Activated T-helper 1 cell treated with anti-CD3 and anti-CD28 coated beads, Interleukin-12 subunit alpha, Interleukin-12 subunit beta, Interleukin-2, Interleukin-4 antibody, amounts not matched to agents 30 ng/mL and 10 ng/mL and 1 ng/mL, durations not matched to agents 14 hours and 24 hours and 36 hours (primary cell): ENCODE measurements at places on chromosomes 6 and 20.
A peak's percentile ranks its signal among the peaks of the same experiment; 100 is the strongest.

GRCh38 chr20:31390490-31390889, at the start of gene DEFB119:
Gene DEFB119 (minus strand): TSS chr20:31390590. CDS start chr20:31390483, 107 bp downstream.
- no peak within 1 kb of the TSS for H3K27ac ChIP-seq
- no peaks in the 10 kb centered on the region for H3K4me1 ChIP-seq
- H3K27me3 ChIP-seq = peaks cover 1% of the 10 kb centered on the region
- no peaks in the 10 kb centered on the region for H3K36me3 ChIP-seq
- no peak for DNase-seq

DNA sequence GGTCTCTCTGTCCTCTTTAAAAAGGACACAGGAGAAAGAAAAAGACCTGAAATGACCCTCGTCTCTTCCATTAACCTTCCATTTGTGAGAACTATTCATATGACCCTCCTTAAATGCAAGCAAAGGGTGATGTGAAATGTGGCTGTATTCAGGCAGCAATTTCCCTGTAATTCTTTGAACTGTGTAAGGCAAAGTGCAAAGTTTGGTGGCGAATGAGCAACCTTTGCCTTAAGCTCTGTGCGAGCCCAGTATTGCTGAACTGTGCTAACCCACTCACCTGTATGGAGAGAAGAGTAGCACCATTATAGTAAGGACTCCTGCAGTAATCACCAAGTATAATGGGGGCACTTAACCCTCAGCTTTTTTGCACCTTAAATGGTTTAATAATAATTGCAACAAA, 223.4 kb downstream of the PLCB1 start:
- H3K27ac ChIP-seq = no peak overlapping the region
- H3K36me3 ChIP-seq = no peaks in the 10 kb centered on the region
- H3K4me1 ChIP-seq = peaks cover 5% of the 10 kb centered on the region
- no peaks in the 10 kb centered on the region for H3K27me3 ChIP-seq
- H3K4me3 ChIP-seq = no peak overlapping the region

DNA sequence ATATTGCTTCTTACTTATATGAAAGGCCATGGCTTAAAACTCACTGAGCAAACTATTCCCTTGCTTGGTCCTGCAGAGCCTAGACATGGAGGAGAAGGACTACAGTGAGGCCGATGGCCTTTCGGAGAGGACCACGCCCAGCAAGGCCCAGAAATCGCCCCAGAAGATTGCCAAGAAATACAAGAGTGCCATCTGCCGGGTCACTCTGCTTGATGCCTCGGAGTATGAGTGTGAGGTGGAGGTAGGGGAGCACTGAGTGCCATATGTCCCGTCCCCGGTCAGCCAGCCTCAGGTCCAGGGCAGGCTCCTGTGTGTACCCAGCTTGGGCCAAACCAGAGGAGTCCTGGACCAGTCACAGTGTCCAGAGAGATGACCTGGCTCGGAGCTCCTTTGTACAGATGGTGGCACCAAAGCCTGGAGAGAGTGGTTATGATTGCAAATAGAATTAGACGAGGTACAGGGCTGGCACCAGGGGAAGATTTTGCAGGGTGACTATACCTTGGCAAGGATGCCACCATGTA, 21.0 kb downstream of the EPB41L1 start:
- no peak overlapping the region for H3K4me3 ChIP-seq
- H3K27ac ChIP-seq = no peak overlapping the region
- H3K4me1 ChIP-seq = no peaks in the 10 kb centered on the region
- no peaks in the 10 kb centered on the region for H3K36me3 ChIP-seq

DNA sequence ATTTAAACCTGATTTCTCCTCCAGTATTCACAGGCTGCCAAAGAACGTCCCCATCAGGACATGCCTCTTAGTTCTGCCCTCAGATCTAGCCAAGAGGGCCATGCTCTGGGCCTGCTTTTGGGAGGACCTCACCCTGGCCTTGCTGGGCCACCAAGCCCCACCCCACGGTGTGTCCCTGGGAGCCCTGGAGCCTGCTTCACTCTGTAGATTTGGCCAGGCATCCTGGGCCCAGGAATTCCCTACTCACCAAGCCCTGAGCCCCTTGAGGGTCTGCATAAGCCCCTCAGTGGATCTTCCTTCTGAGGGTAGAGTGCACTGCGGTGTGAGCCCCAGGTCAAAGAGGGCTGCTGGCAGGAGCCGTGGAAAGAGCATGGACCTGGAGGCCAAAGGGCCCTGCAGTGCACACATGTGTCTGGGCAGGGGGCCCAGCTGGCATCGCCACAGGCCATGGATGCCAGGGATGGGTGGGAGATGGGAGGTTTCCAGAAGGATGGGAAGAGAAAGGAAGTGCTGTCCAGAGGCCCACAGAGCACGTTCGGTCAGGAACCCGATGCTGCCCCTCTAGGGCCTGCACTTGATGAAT, 98.0 kb downstream of the DACT2 start:
- no peaks in the 10 kb centered on the region for H3K36me3 ChIP-seq
- H3K27ac ChIP-seq = no peak overlapping the region
- DNase-seq = no peak
- H3K4me3 ChIP-seq = no peak overlapping the region
- peaks cover 6% of the 10 kb centered on the region for H3K4me1 ChIP-seq

DNA sequence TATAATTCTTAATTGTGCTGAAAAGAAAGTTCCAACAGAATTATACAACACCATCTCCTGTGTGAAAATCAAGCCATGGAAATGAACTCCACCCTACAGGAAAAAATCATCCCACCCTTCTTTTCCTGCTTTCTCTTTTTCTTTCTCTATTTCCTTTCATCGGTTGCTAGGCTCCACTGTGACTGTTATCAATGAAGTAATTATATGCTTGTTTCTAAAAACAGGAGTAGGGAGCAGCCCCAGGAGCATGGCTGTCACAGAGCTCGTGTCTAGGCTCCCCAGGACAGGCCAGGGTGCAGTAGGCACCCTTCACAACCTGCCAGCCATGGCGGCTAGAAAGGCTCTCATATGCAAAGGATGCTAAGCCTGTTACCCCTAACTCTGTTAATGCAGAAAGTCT, 13.0 kb downstream of the MPC1 start:
- peaks cover 5% of the 10 kb centered on the region for H3K4me1 ChIP-seq
- no peak overlapping the region for H3K4me3 ChIP-seq
- H3K36me3 ChIP-seq = peaks cover 6% of the 10 kb centered on the region
- no peaks in the 10 kb centered on the region for H3K27me3 ChIP-seq
- H3K27ac ChIP-seq = no peak overlapping the region

DNA sequence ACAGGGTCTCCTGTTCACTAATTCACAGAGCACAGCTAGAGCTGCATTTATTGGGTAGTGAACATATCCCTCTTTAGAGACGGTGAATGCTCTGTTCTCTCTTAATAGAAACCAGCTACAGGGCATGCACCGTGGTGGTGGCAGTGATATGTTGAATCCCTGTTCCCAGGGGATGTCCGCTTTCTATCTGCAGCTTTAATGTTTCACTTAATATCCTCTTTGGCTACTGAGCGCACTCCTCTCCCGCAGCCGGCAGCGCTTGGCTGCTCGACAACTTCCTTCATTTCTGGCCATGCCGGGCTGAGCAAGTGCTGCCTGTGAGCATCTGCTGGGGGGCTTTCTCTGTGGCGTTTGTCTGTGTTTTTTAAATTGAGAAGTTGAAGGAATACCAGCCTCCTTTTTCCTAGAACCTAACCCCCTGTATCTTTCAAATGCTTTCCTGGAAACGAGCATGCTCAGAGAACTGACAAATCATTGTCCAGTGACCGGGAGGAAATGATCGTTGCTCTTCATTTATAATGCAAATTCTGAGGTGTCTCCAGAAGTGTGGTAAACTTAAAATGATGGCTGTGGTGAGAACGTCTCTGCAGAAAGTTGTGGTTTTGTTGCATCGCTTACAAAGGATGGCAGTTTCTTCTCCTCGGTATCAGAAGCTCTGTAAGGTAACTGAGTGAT, 297.9 kb downstream of the UTRN start:
- H3K4me1 ChIP-seq = peaks cover 55% of the 10 kb centered on the region
- H3K4me3 ChIP-seq = peak overlapping the region; percentile 82
- H3K36me3 ChIP-seq = peaks cover 24% of the 10 kb centered on the region
- DNase-seq = peak; percentile 58
- H3K27ac ChIP-seq = peak overlapping the region; percentile 91

DNA sequence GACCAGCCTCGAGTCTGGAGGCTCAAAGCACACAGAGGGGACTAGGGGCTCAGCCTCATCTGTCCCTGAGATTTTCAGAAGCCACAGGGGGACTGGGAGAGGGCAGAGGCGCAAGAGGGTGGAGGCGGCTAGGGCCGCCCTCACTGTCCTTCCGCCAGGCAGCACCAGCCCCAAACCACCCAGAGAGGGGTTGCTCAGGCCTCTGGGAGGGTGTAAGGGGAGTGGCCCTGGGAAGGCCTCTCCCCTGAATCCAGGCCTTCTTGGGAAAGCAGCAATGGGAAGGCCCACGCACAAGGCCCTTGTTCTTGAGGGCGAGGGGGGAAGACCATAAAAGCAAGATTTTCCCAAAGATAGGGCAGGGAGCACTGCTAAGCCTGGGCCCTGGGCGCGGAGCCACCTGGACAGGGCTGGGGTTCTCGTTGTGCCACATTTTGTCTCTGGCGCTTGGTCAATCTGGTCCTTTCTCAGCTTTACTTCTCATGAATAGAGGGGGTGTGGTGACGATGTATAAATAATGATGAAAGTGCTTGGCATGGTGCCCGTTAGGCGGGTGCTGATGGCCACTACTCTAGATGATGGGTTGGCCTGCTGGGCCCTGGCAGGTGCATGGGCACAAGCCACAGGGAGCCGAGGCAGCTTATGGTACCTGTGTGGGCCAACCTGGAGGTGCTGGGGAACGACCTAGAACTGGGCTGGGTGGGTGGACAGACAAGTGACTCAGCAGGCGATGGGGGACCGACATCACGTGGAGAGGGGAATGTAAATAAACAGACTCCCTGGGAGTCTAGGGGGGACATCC, 4.8 kb downstream of the SAMD10 start:
- H3K27ac ChIP-seq = peak overlapping the region; percentile 65
- peaks cover 23% of the 10 kb centered on the region for H3K36me3 ChIP-seq
- no peak for DNase-seq
- peaks cover 44% of the 10 kb centered on the region for H3K4me1 ChIP-seq
- peaks cover 2% of the 10 kb centered on the region for H3K27me3 ChIP-seq

- H3K4me3 ChIP-seq = no peak overlapping the region
- H3K27me3 ChIP-seq = peaks cover 7% of the 10 kb centered on the region
- no peak for DNase-seq
These were observed 306.0 kb downstream of the EYA4 start for GRCh38 chr6:133547136-133547535.

DNA sequence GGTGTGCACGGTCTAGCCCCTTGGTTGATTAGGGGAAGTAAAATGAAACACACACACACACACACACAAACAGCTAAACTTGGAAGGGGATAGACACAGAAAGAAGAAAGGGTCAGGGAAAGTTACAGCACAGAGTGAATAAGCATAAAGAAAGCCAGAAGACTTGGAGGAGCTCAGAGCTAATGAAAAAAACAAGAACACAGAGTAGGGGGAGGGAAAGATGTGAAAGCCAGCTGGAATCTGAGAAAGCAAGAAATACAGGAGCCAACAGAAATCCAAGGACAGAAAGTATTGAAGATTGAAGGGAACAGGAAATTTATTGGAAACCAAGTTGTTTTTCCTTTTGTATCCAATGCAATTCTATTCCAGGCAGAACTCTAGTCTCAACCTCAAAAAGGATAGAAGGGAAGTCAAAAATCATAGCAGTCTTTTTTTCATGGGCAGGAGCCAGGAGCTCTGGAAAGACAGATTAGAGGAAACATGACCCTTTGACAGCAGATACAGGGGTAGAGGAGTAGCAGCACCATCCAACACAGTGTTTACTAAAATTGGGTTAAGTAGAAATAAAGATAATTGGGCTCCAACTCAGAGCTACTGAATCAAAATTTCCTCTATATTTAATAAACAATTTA, 10.1 kb downstream of the HMGCLL1 start:
- H3K36me3 ChIP-seq = no peaks in the 10 kb centered on the region
- no peak overlapping the region for H3K4me3 ChIP-seq
- no peaks in the 10 kb centered on the region for H3K4me1 ChIP-seq
- no peaks in the 10 kb centered on the region for H3K27me3 ChIP-seq

DNA sequence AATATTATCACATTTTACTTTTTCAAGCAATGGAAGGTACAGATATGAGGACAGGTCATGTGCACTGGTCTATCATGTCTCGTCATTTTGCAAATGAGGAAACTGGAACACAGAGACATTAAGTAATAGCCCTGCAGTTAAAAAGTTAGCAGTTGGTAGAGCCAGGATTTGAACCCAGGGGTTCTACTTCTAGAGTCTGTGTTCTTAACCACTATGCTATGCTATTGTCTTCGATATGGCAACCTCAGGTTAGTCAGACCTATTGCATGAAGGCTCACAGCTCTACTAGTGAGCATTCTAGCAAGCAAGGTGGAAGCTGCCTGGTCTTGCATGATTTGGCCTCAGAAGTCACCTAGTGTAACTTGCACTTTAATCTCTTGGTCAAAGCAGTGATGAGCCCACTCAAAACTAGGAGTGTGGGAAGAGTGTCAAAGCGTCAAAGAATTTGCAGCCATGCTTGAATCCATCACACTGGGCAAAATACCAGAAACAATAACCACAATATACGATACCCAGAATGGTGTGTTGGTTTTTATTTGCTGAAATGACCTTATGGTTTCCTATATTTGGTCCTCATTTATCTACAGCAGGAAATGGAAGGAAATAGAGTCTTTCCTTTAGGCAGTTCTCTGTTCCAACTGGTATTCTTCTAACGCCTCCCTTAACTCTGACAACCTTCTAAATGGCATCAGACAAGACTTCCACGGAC, 20.4 kb upstream of the BMP2 start:
- H3K4me1 ChIP-seq = no peaks in the 10 kb centered on the region
- H3K36me3 ChIP-seq = no peaks in the 10 kb centered on the region
- no peak overlapping the region for H3K4me3 ChIP-seq
- H3K27me3 ChIP-seq = peaks cover 2% of the 10 kb centered on the region
- DNase-seq = no peak

DNA sequence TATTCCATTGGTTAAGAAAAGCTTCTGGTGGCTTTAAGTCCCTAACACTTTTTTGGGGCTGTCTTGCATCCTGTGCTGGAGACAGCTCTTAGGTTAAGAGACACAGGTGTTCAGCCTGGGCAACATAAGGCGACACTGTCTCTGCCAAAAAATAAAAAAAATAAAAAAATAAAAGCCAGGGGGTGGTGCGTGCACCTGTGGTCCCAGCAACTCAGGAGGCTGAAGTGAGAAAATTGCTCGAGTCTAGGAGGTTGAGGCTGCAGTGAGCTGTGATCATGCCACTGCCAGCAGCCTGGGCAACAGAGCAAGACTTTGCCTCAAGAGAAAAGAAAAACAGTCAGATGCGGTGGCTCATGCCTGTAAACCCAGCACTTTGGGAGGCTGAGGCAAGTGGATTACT, 55.6 kb upstream of the ZMYND8 start:
- peaks cover 40% of the 10 kb centered on the region for H3K4me1 ChIP-seq
- peaks cover 6% of the 10 kb centered on the region for H3K36me3 ChIP-seq
- H3K27ac ChIP-seq = no peak overlapping the region
- H3K27me3 ChIP-seq = no peaks in the 10 kb centered on the region
